ENCODE measurements at places on chromosomes 1 and 21. TPM values are rescaled to one million over a fixed set of nuclear protein-coding genes. Genes with fewer than 3 reads are reported as not detected.

Gene SAMD13
- 1.2 TPM for total RNA-seq

Gene DDX59
- 12.9 TPM for total RNA-seq

Gene PCAT6
- total RNA-seq: not detected

Gene AADACL3
- not detected for total RNA-seq

Gene AMY1C
- total RNA-seq: not detected

Gene TGFBR3
- total RNA-seq: 106 TPM

Gene NBPF4
- not detected for total RNA-seq

Gene C1orf94
- not detected for total RNA-seq

Gene TNNI3K
- total RNA-seq: 1.8 TPM

Gene CD247
- total RNA-seq: not detected

Gene KCNT2
- total RNA-seq: 2.5 TPM

Gene DDR2
- total RNA-seq: 271 TPM

Gene MSH4
- total RNA-seq: 0.33 TPM

Gene GBP4
- 0.15 TPM for total RNA-seq

Gene HHIPL2
- 0.58 TPM for total RNA-seq

Gene AIRE
- under 0.01 TPM for total RNA-seq

Gene KRTAP21-2
- total RNA-seq: not detected

Gene ARID1A
- total RNA-seq: 33.6 TPM

Measured in smooth muscle cell of trachea (primary cell).